ENCODE measurements at places on chromosomes 5 and 9.

DNA sequence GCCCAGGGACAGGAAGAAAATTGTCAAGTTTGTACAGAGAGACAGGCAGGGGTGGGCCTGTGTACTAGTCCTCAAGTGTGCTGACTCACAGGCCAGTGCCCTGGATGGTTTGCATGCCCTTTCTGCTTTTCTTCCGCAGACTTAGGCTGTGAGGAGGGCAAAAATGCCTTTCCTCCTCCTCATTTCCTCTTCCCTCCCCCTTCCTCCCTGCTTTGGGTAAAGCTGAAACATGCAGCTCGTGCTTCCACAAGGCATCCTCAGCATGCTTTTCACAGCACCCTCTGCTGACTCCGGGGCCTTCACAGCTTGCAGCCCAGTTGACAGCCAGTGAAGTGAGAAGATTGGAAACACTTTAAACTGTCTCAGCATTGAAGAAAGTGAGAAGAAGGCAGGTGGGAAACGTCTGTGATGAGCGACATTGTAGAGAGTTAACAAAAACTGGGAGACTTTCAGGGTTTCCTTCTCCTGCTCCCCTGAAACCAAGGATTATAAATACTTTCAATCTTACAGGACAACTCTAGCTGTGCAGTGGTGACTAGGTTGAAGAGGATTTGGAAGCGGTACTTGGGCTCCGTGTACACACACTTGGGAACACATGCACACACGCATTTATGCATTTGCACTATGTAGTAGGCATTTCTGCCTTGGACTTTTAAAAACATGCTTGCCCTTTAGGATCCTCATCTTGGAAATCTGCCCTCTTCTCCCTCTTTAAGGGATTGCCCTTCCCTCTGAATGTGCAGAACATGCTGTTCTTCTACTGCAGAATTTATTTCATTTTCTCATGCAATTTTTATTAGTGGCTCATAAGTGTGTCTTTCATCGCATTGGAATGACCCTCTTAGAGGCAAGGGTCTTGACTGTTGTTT, 138.8 kb downstream of the GRIA1 start:
- DNase-seq = peak; percentile 98

GRCh38 chr9:90773617-90774016, 28.0 kb upstream of the SYK start:
- no peak for DNase-seq

DNA sequence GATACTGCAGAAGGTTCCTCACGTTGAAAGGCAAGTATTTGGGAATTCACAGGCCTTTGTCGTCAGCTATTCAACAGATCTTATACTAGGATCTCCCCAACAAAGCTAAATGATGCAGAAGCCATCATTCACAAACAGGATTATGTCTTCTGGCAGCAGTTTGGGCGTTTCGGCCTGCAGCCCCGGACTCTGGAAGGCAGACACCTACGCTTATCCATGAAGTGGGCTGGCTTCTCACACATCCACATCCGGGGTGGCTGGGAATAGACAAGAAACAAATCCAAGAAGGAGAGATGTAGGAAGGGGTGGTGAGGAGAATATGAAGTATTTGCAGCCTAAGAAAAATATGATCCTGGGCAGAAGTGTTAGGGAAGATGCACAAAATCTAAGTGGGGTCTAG, 471.9 kb downstream of the AGTPBP1 start:
- DNase-seq = no peak

- DNase-seq = no peak
Observed at GRCh38 chr9:16680975-16681651, 189.4 kb downstream of the BNC2 start.

- DNase-seq = no peak
Observed at GRCh38 chr5:14671414-14671813, 6.9 kb downstream of the OTULIN start.

Data from SJSA1 (cell line).